ENCODE measurements at places on chromosomes 2 and 18.
A peak's percentile ranks its signal among the peaks of the same experiment; 100 is the strongest.

DNA sequence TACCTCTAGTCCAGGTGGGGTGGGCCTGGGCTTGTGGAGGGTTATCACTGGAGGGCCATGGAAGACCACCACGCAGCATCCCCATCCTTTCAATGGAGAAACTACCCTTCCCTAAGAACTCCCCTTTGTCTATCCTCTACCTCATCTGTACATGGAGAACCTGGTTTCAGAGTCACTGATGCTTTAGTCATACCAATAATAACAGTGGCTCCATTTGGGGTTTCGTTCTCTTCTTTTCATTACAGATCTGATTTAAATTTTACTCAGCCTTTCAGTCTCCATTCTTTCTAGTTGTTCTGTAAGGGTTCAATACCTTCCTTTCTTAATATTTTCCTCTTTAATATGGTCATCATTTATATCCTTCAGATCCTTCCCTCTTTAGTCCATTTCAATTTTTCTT lies 54.6 kb upstream of the ZFP36L2 start:
- DNase-seq: no peak

- DNase-seq: no peak
Observed at GRCh38 chr2:184322615-184323014, 275.7 kb upstream of the ZNF804A start.

DNA sequence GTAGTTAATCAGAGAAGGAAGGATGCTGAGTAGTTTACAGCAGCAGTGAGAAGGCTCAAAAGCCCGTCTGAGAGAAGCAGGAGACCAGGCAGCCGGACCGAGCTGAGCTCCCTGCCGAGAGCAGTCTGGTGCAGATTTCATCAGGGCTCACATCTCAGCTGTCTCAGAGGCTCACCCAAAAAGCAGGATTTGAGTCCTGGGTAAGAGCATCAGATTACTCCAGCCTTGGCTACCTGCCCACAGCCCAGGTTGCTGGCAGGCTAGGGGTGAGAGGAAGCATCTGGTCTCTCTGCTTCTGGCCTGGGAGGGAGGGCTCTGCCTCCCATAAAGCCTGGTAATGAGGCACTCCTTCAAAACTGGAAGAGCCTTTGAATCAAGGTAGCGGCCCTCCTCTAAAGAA lies 140.5 kb downstream of the ST6GAL2 start:
- peak; percentile 25 for DNase-seq

- DNase-seq: no peak
Observed at GRCh38 chr18:33837191-33837590, 259.2 kb downstream of the ASXL3 start.

GRCh38 chr2:217033186-217033585 lies 173.3 kb upstream of the TNP1 start:
- DNase-seq: no peak

GRCh38 chr18:48535956-48536355 lies 2.9 kb upstream of the CTIF start:
- DNase-seq: no peak

- DNase-seq: peak; percentile 26
Observed at GRCh38 chr2:8002765-8003393, 679.0 kb upstream of the ID2 start.

DNA sequence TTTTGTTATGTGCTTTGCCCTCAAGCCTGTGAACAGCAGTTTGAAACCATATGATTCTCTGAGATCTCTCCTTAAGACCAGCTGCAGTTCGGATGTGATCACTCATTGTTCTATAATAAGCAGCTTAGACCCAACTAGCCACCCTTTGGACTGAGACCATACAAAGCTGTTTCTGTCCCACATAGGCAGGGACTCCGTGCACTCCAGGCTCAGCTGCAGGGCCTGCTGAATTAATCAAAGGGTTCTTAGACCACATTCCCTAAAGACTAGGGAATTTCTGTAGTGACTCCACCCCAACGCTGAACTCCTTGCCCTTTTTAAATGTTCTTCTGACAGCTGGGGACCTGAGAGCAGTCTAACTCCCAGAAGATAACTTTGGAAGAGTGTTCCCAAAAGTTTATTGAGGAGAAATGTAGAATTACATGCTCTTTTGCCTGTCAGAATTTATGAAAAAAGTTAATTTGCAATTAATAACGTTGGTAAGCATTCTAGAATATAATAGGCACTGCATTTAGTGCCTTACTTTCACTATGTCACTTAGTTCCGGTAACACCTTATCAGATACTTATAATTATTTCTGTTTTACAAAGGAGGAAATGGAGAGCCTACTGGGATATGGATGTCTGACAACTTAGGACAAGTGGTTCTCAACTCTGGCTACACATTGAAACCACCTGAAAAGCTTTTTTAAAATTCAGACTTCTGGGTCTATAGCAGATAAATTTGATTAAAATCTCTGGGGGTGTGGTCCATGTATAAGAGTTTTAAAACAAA lies 42.3 kb downstream of the GULP1 start:
- DNase-seq: peak; percentile 71

- DNase-seq: peak; percentile 72
Observed at GRCh38 chr2:223621901-223622300, 19.7 kb upstream of the SCG2 start.

GRCh38 chr18:74768096-74768495 lies 170.4 kb downstream of the ZNF407 start:
- DNase-seq: no peak

GRCh38 chr2:82596581-82596980 lies 1862.5 kb downstream of the SUCLG1 start:
- DNase-seq: no peak

- no peak for DNase-seq
Observed at GRCh38 chr2:121858369-121858768, 102.9 kb downstream of the TSN start.

DNA sequence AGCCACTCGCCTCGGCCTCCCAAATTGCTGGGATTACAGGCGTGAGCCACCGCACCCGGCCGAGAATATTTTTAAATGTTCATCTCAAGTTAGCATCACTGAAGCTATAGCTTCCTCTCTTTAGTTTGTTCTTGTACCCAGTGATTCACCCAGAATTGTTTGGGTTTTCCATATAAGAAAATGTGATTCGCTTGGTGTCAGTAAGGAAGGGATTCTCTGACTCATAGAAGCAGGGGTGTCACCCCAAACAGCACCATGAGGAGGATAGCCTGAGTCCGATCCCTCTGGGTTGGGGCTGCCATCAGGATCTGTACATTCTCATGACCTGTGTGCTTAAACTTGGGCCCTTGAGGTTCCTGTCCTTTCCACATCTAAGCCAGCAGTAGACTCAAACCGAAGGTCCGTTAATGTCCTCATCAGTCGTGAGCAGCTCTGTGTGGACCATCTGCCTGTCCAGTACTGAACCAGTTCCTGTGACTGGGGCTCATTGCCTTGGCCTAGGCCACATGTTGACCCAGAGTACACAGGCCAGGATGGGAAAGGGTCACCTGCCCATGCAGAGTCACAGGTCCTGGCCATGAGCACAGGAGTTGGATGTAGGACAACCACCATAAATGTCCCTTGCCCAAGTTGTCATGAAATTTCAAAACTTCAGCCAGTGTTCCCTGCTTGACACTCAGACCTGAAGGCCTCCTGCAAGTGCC lies 311.9 kb downstream of the GBX2 start:
- DNase-seq: no peak

GRCh38 chr2:121044412-121044811 lies 240.6 kb downstream of the TFCP2L1 start:
- DNase-seq: no peak

DNA sequence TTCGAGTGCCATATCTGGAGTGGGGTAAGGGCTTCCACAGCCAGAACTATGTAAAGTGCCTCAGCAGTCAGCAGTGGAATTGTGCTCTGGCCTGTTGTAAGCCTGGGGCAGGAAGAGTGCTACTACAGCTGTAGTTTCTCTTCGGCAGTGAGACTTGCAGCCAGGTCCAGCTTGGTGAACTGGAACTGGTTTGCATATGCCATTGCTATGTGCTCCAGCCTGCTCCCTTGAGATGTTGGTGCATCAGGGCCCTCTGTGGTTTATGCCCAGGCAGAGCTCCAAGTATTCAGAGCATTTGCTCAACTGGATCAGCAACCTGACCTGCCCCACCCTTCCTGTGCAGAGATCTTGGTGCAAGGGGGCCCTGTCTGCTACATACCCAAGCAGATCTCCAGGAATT lies 47.8 kb downstream of the ZNF804A start:
- no peak for DNase-seq

DNA sequence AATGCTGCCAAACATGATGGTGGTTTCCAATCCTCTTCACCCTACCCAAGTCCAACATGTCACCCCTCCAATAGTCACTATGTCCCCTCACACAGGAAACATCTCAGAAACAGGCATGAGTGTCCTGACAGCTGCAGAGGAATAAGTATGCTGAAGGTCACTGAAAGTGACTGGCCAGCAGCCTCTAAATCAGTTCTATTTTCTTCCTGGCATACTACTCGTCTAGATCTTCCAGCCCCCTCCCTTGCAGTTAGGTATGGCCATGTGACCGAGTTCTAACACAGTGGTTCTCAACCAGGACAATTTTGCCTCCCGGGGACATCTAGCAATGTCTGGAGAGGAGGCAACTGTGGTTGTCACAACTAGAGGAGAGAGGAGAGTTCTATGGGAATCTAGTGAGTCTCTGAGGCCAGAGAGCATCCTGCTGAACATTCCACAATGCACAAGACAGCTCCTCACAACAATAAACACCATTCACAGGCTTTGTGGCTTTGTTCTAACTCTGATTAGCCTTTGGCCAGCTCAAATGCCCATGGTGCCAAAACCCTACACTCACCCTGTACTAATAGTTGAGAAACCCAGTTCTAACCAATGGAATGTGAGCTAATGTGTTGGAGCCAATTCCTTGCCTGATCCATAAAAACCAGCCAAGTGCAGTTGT lies 12.6 kb upstream of the ID2 start:
- no peak for DNase-seq

- no peak for DNase-seq
Observed at GRCh38 chr2:19799881-19800780, 101.7 kb downstream of the TTC32 start.

GRCh38 chr18:58196164-58196563 lies 152.1 kb downstream of the NEDD4L start:
- DNase-seq: no peak

DNA sequence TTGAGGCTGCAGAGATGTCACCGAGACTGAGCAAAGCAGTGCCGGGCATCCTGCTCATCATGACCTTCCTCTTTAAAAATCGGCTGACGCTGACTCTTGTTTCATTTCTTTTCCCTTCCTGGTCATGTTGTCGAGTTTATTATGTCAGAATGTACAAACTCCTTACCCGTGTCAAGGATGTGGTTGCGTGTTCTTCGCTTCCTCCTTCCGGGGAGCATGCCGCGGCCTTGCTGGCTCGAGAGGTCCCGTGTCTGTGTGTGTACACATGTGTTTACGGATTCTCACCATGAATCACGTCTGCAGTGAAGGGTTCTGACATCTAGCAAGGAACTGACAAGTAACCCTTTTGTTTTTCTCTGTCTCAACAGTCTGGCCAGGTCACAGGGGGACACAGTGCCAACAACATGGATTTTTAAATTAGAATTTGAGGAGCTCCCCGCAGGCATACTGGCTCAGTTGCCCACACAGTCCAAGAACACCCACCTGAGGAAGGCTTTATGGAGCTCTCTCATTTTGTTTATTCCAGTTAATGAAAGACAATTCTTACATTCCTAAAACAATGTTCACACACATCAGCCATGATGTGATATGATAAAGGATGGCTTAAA lies 60.2 kb downstream of the MYT1L start:
- DNase-seq: no peak

- DNase-seq: no peak
Observed at GRCh38 chr18:46315161-46315560, 211.0 kb downstream of the HAUS1 start.

DNA sequence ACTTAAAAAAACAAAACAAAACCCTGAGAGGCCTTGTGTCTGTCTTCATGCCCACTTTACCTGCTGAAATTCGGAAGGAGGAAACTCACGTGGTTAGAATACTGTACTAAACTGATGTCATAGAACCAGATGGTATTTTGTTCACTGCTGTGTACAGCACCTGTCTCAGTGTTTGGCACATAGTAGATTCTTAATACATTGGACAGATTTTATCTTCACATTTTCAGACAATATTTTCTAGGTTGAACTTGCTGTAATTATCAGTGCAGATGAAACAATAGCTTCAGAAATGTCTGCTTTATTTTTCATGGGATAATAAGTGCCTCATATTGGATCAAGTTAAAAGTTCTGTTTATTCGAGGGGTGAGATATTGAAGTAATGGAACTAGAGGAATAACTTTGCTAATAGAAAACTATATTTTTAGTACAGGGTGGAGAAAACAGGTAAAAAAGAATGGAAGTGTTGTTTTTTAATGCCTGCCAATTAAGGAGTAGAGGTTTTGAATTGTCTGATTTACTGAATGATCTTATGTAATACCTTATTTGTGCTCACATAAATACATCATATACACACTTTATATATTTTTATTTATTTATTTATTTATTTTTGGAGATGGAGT lies 23.7 kb downstream of the DDX1 start:
- DNase-seq: no peak

GRCh38 chr2:223972656-223973102 lies 15.4 kb downstream of the MRPL44 start:
- peak; percentile 75 for DNase-seq

- no peak for DNase-seq
Observed at GRCh38 chr18:46794607-46795006, 37.8 kb upstream of the ST8SIA5 start.

DNA sequence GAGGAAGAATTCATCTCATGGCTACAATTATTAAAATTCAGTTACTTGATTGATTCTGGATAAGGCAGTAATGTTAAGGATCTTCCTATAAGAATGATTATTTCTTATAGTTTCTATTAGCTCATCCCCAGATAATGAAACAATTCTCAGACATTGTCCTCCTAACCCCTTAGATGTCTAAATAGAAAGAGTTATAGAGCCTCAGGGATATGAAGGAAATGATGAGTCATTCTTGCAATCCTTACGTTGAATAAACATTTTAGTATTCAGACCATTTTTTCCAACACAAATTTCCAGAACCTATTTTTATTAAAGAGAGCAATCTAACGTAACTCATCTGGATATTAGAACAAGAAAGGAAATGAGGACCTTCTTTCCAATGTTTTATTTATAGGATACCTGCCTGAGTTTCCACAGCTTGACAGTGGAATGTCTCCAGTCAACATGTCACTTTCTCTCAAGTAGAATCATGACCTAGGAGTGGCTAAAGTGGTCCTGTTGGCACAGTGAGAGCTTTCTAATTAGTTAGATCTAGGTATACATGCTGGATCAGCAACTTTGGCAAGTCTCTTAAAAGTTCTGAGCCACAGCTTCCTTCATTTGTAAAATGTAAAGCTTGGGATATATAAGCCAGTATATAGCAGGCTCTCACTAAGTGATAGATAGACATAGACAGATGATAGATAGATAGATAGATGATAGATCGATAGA lies 88.0 kb upstream of the RAB27B start:
- DNase-seq: no peak

- no peak for DNase-seq
Observed at GRCh38 chr18:396556-396955, 103.9 kb downstream of the COLEC12 start.

- DNase-seq: no peak
Observed at GRCh38 chr2:216352653-216353270, 19.5 kb downstream of the MARCHF4 start.

- DNase-seq: no peak
Observed at GRCh38 chr18:54382733-54383252, 25.1 kb downstream of the C18orf54 start.

GRCh38 chr2:84811839-84812431 lies 68.9 kb downstream of the TRABD2A start:
- no peak for DNase-seq

Data from eye (tissue), 1 donor.